ENCODE measurements at places on chromosomes 1 and 21.

- DNase-seq = no peak
These were observed 128.8 kb downstream of the KCNN3 start for GRCh38 chr1:154741327-154741726.

DNA sequence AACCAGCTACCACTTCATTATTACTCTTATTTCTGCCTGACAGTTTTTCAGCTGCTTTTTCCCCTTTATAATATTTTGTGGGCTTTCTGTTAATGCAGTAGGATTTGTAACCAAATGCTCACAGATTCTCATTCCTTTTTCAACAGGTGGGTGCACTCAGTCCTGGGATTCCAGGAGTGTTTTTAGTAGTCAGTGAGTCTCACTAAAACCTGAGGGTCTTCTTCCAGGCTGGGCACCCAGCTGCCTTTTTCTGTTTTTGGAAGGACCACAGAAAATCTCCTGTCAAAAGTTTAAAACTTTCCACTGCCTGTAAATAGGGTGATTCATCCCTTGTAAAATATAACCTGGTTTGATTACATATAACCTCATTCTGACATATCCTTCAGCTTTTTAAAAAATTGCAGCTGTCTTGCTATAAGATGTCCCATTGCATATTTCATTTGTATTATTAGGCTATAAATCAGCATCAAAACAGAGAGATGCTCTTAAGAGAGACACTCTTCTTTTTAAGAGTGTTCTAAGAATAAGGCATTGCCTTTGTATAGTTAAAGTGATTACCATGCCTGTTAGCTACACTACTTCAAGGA is 16.8 kb upstream of the CEP350 start:
- no peak for DNase-seq

DNA sequence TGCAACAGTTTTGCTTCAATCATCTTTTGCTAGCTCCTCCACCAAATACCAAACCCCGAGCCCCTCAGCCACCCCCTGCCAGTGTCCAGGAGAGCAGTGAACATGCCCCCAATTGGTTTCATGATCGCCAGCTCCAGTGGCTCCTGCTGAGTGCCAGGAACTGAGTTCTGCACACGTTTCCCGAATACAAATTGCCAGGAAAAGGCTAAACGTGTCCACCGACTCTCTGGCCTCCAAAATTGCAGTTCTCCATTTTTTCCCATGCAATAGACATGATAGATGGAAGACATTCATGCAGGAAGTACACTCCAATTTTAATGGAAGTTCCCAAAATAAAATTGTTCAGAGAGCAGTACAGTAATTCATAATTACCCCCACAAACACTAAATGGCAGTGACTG is 101.3 kb downstream of the SPSB1 start:
- DNase-seq = no peak

GRCh38 chr1:15014516-15014915 is 139.0 kb upstream of the TMEM51 start:
- no peak for DNase-seq

GRCh38 chr21:37454869-37455503 is 88.4 kb downstream of the DYRK1A start:
- no peak for DNase-seq

- DNase-seq = no peak
These were observed 38.0 kb upstream of the PTGFRN start for GRCh38 chr1:116871779-116872146.

DNA sequence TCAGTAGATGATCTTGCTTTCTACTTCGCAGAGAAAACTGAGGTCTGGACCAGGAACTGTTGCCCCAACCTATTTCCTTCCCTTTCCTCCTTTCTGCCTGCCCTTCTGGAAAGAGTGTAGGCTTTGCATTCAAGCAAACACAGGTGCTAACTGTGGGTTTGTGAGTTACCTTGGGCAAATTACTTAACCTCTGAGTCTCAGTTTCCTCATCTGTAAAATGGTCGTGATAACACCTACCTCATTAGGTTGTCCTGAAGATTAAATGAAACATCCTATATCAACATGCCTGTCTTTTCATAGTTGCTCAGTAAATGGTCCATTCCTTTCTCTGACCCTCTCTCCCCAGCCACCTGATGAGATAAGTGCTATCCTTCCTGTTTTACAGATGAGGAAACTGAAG is 9.5 kb upstream of the BLACAT1 start:
- DNase-seq = no peak

All from brain pericyte (primary cell).